Thoracic aorta (tissue), 2 donors: ENCODE measurements at places on chromosomes 4 and X.

- no peak for DNase-seq
These were observed 38.2 kb downstream of the HPGDS start for GRCh38 chr4:94304365-94304971.

GRCh38 chr4:2799224-2799911 lies 6.5 kb downstream of the SH3BP2 start:
- DNase-seq, result peak; percentile 0

GRCh38 chr4:168475745-168476144 lies 4.5 kb downstream of the DDX60L start:
- DNase-seq, result no peak

GRCh38 chr4:76726176-76726575 lies 171.8 kb downstream of the SOWAHB start:
- no peak for DNase-seq

DNA sequence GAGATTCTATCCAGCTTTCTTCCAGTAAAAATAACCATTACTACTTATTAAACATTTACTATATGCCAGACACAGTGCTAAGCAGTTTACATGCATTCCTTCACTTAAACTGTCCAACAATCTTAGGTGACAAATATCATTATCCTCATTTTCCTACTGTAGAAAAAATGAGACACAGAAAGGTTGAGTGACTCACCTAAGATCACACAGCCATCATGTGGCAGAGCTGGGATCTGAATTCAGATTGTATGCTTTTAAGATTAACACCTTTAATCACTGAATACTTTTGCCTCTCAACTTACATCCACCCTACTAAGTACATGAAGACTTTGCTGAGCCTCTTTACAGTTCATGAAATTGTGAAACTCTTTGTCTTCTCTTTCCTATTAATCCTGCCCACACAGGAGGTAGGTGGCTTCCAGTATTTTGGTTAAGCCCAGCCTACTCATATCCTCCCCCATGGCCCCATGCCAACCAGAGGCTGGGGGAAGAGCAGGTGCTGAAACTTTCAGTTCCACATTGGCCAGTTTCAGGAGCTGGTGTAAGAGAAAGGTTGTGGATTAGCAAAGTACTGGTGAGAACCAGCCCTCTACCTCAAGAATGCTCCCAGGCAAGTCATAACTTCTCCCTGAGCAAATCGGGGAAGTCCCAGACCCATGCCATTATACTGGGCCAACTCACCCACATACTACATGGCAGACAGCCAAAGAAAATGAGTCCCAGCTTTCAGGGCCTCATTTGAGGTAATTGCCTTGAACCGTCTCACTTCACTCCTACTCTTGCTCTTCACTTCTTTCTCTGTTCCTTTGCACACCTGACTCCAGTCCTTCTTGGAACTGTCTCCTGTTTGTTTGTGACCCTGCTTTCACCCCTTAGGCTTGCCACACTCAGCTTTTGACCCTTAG lies 211.1 kb downstream of the GUCY2F start:
- no peak for DNase-seq

DNA sequence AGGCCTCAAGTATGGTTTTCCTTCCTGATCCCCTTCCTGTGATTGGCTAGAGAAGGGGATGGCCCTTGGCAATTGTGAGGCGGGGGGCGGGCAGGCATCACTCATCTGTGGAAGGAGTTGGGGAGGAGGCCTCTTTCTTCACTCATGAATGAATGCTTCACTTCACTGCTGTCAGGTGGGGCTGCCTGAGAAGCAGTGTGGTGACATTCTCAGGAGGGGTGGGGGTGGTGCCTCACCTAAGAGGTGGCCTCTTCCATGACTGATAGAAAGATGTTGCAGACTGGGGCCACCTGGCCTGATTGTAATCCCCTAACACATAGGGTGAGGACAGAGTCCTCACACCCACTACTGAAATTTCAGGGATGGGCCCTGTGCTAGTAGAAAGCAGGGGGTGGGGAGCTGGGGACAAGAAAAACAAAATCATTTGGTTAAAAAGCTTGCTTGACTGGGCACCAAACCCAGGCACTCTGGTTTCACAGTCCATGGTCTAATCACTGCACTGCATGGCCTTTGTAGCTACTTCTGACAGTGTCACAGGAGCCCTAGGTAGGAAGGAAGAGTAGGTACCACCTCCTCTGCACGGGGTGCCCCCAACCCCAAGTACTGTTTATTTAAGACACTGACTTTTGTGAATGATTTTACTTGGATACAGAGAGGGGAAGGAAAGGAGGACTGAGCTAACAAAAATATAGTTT lies 5.6 kb upstream of the HOPX start:
- DNase-seq, result no peak

- DNase-seq, result no peak
These were observed 163.0 kb downstream of the BTC start for GRCh38 chr4:74631338-74631737.
